ENCODE measurements at places on chromosomes 6 and 20.

DNA sequence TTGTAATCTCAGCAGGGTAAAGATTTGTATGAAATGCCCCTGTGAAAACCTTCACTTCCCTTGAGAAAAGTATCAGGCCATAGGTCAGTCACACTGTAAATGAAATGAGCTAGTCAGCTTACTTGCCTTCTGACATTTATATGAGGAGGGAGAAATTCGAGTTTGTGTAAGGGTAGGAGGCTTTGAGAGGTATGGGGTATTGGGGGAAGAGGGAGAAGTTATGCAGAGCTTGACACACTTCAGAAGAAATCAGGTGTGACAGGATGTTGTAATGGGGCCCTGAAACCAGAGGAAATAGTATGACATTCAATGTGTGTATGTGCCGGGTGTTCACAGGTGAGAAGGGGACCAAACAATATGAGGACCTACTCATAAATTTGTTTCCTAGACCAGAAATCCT, 64.2 kb upstream of the CCN6 start:
- DNase-seq = no peak

- DNase-seq = no peak
Observed at GRCh38 chr20:34155836-34156235, 43.8 kb upstream of the EIF2S2 start.

DNA sequence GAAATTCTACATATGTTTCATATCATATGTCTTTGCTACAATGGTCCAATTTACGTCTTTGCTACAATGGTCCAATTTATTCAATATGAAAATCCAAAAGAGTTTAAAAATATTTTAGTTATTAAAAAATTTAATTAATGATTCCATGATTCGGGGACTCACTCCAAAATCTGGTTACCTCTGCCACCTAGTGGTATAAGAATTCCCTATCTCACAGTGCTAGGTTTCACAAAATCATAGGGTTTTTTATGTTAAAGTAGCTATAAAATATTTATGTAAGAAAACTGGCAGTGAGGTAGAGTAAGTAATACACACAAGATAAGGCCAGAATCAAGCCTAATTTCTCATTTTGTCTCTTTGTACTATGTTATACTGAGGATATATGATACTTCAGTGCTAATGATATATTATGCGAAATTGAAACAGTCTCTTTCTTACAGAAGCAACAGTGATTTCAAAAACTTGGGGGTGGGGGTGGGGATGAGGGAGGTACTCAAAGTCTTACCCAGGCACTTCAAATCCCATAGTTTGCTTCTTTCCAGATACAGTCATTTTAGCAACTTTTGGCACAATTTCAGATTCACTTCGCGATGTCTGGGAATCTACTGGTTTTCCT, 52.3 kb downstream of the HBS1L start:
- peak; percentile 24 for DNase-seq

DNA sequence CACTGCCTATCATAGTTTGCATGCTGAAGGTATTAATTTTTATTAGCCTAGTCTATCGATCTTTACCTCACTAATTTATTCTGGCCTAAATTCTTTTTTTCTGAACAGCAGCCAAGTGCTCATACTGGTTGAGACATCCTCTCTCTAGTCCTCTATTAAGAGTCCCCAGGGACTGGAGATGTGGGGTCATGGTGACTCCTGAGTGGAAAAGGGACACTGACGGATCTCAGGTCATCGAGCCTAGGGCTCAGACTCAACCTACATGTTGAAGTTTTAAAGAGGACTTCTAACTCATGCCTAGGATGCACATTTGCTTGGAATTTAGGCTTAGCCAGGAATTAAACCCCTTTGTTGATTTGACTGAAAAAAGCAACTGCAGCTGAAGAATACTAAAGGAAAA, 378.1 kb downstream of the BTBD9 start:
- DNase-seq = no peak

GRCh38 chr6:163645560-163645959, 231.0 kb downstream of the QKI start:
- peak; percentile 77 for DNase-seq

- DNase-seq = no peak
Observed at GRCh38 chr6:107345393-107345792, 114.0 kb downstream of the PDSS2 start.

- DNase-seq = no peak
Observed at GRCh38 chr20:1467082-1467354, 369 bp upstream of the NSFL1C start.

- no peak for DNase-seq
Observed at GRCh38 chr6:150925590-150925928, 60.1 kb downstream of the MTHFD1L start.

DNA sequence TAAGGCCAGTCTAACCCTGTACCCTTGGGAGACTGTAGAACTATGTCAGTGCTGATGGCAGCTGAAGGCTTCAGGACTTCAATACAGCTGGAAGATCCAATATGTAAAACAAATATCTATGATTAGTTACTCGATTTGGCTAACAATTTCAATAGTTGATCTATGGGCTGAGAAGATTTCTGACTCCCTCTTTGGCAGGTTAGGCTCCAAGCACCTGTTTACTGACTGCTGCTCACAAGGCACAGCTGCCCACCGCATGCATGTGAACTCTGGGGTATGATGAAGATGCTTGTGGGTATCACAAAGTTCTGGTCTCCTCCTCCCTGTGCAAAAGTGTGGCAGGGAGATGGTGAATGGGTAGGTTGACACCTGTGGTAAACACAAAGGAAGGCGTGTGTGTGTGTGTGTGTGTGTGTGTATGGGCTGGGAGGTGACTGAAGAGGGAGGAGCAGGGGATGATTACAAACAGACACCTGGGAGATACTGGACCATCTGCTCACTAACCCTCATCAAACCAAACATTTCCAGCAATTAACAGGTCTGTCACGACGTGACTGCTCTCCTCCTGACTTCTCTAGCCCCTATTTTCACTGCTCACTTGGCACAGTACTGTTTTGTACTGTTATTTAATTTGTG, 18.1 kb downstream of the ELMO2 start:
- DNase-seq = no peak

GRCh38 chr6:158648682-158649131, 1.1 kb upstream of the SYTL3 start:
- peak; percentile 53 for DNase-seq
